Ascending aorta (tissue), 2 donors: ENCODE measurements at places on chromosomes 6 and 20. TPM values are rescaled to one million over a fixed set of nuclear protein-coding genes. Genes with fewer than 3 reads are reported as not detected.

DNA sequence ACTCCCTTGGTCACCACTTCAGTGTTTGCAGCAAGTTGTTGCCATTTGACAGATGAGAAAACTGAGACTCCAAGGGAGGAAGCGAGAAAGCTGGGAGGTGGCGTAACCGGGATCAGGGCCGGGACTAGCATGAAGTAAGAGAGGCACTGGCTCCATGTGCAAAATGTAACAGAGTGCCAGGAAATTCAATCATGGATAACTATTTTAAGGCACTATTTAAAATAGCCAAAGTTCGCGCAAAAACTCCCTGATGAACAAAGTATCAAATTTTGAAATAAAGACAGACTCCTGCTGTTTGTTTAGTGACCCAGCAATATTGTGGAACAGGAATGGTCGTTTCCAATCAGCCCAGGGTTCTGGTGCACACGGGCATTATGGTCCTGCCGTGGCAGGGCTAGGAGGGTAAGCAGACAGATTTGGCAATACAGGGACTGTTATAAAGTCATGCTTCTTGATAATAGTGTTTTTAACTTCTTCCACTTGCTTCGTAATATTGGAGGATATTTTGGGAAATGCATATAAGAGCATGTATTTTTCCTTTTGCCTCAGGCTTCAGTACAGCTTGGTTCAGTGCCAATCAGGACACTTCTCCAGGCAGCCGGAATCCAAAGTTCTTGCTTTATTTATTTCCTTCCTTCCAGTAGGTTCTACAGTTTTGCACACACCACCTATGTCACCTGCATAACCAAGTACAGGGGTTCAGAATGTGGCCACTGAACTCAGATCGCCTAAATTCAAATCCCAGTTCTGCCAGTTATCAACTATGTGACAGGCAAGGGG, 141.6 kb downstream of the EYA2 start:
- peak; percentile 69 for DNase-seq
- peaks cover 4% of the 10 kb centered on the region for H3K4me1 ChIP-seq
- no peaks in the 10 kb centered on the region for H3K36me3 ChIP-seq

Gene C2
- total RNA-seq, result 18.6 TPM

- no peak overlapping the region for H3K4me3 ChIP-seq
- DNase-seq, result no peak
- H3K27me3 ChIP-seq, result no peaks in the 10 kb centered on the region
- H3K27ac ChIP-seq, result no peak overlapping the region
These were observed 184.4 kb downstream of the MEI4 start for GRCh38 chr6:77837034-77837784.

Gene CD40
- 34.7 TPM for total RNA-seq

DNA sequence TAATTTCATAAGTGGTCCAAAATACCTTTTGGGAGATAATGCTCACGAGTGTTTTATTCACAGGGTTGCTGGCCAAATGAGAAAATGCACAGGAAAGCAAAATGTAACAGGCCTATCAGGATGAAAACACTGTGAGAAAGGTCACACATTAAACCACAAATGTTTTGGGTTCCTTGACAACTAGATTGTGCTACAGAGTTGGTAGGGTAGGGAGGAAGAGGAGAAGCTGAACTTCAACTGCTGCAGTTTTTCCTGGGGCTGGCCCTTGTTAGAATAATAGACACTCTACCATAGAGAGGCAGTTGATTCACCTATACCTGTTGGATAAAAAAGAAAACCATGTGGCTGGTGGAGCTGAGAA, 28.1 kb upstream of the PAQR8 start:
- H3K36me3 ChIP-seq, result no peaks in the 10 kb centered on the region
- H3K4me1 ChIP-seq, result no peaks in the 10 kb centered on the region
- no peak overlapping the region for H3K27ac ChIP-seq

DNA sequence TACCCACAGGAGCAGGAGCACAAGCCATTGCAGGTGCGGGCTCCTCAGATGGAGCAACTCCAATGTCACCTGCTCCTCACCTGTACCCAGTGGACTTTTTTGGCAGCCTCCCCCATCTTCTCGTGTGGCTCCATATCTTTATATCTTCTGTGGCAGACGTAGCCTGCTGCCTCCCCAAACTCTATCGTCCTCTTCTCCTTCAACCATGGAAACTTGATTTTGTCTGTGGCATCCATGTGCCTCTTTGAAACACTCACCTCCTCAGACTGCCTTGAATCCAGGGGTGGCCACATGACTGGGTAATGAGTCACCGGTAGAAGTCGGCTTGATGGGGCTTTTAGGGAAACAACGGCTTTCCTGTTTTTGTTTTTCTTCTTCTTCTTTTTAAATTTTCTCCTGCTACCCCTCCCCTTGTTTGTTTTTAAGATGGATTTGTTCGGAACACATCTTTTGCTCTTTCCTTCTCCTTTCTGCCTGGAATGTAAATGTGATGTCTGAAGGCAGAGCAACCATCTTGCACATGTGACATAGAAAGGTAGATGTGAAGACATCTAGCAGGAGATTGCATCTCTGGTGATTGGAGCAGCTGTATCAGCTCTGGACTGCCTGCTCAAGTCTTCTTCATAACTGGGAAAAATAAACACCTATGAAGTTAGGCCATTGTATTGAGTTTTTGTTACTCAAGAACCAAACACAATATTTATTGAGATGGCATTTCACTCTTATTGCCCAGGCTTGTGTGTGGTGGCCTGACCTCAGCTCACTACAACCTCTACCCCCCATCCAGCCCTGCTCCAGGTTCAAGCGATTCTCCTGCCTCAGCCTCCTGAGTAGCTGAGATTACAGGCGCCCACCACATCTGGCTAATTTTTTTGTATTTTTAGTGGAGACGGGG, 69.9 kb upstream of the DDR1 start:
- H3K27me3 ChIP-seq, result no peaks in the 10 kb centered on the region
- H3K36me3 ChIP-seq, result no peaks in the 10 kb centered on the region
- H3K4me1 ChIP-seq, result peaks cover 3% of the 10 kb centered on the region
- no peak overlapping the region for H3K27ac ChIP-seq

DNA sequence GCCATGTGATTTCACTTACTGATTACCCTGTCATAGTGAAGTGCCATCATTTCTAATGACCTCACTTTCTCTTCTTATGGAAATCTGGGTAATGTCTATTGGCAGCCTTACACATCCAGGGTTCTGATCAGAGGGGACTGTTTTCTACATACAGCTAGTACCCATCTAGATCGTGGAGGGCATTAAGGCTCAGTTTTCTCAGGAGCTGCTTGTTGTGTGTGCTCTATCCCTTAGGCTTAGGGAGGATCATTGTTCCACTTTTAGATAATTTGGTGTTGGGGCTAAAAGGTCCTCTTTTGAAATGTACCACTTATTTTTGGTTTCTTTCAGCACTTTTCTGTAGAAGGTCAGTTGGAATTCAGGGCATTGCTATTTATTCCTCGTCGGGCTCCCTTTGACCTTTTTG, 3.8 kb downstream of the HSP90AB1 start:
- H3K27ac ChIP-seq, result no peak overlapping the region
- H3K4me1 ChIP-seq, result no peaks in the 10 kb centered on the region
- H3K36me3 ChIP-seq, result peaks cover 61% of the 10 kb centered on the region
- no peak for DNase-seq

- DNase-seq, result no peak
- no peak overlapping the region for H3K4me3 ChIP-seq
- no peak overlapping the region for H3K27ac ChIP-seq
- no peaks in the 10 kb centered on the region for H3K27me3 ChIP-seq
- no peaks in the 10 kb centered on the region for H3K4me1 ChIP-seq
- H3K36me3 ChIP-seq, result no peaks in the 10 kb centered on the region
These were observed 22.8 kb downstream of the ECT2L start for GRCh38 chr6:138818496-138819194.

DNA sequence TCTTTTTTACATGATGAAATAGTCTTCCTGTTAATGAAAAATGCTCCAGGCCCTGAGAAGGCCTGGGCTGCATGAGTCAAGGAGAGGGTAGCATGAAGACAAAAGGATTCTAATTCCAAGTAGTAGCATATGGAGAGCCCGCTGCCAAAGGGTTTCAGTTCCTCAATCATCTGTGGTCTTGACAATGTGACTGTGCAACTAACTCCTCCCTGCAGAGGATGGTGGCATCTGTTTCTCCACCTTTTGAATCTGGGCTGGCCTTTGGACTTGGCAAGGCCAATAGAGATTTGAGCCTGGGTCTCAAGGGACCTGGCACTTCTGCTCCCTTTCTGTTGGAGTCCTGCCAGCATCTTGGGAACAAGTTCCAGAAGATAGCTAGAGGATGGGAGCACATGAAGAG, 35.1 kb upstream of the ANKEF1 start:
- no peaks in the 10 kb centered on the region for H3K4me1 ChIP-seq
- peak; percentile 65 for DNase-seq
- H3K27ac ChIP-seq, result no peak overlapping the region
- H3K4me3 ChIP-seq, result no peak overlapping the region
